ENCODE measurements at places on chromosomes 1 and 21. TPM values are rescaled to one million over a fixed set of nuclear protein-coding genes. Genes with fewer than 3 reads are reported as not detected.

GRCh38 chr1:36669262-36669661, 186.5 kb upstream of the CSF3R start:
- DNase-seq: no peak

KLHL20 gene
- polyA plus RNA-seq: 34.5 TPM

RBM34 gene
- polyA plus RNA-seq: 73.8 TPM

ERICH3 gene
- 0.55 TPM for polyA plus RNA-seq

DNA sequence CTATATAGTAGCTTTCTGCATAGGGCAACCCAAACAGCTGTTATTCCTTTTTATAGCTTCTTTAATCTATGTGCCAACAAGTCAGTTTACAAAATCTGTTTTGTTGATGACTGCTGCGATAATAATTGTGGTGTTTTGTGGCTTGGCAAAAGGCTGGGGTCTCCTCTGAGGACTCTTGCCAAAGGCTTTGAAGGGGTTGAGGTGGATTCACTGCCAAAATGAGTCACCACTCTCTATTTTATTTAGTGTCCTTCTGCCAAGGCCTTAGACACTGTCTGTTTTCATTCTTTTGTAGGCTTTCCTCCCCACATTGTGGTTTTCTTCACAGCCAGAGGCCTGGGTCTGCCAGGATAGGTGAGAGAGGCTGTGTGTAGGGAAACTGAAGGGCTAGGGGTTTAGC, 161.8 kb downstream of the NFIA start:
- DNase-seq: peak; percentile 52

DNA sequence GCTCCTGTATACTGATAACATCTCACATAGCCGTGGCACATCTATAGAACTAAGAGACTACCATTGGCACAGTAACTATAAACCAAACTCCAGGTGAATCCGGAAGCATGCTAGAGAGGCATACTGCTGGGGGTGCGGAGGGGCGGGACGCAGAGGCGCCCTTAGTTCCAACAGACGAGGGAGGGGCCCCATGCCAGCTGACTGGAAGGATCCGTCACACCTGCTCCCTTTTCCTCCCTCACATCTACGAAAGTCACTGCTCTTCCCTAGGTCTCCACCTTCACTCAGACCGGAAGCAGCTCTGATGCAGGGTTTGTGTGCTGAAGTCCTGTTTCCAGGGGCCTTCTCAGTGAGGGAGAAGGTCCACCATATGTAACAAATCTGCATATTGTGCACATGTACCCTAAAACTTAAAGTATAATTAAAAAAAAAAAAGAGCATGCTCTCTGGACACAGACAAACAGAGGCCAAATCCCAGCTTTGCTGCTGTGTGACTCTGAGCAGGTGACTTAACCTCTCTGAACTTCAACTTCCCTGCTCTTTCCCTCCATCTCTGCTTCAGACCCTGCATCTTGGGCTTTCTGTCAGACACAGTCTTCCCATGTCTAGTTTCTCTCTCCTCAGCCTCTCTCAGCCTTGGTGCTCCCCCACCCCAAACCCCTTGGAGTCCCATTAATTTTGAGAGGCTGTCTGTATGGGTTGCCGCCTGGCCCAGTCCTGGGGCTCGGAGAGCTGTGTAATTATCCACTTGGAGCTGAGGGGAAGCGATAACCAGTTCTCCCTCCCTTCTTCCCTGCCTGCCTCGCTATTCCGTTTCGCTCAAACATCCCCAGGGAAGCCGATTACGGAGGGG, 7.8 kb upstream of the GJB5 start:
- DNase-seq: no peak

APOBEC4 gene
- polyA plus RNA-seq: 1.3 TPM

- no peak for DNase-seq
Observed at GRCh38 chr1:51214615-51215131, 21.4 kb upstream of the RNF11 start.

DNA sequence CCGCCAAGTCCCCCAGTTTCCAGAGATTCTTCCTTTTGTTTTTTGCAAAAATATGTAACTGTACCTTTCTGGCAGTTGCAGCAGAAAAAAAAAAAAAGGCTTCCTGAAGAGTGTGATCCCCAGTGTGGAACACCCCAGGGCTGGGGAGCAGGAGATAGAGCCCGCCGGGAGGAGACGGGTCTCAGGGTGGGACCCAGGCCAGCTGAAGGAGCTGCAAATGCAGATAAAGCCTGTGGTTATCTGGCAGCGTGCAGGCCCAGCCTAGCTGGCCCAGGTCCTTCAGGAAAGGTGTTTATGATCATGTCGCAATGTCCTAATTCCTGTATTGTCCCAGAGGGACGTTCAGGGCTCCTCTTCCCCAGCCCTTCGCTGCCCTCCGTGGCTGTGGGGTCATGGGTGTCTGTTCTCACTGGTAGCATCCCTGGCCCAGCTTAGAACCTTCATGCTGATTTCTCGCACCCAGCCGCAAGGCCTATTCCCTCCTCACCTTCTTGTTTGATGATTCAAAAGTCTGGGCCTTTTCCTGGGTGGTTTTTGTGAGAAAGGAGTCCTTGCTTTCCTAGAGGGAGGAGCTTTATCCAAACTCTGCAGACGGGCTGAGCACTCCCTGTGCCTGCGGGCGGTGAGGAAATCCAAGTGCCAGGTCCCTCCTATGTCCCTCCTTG, 26.2 kb downstream of the RNF187 start:
- no peak for DNase-seq

DNA sequence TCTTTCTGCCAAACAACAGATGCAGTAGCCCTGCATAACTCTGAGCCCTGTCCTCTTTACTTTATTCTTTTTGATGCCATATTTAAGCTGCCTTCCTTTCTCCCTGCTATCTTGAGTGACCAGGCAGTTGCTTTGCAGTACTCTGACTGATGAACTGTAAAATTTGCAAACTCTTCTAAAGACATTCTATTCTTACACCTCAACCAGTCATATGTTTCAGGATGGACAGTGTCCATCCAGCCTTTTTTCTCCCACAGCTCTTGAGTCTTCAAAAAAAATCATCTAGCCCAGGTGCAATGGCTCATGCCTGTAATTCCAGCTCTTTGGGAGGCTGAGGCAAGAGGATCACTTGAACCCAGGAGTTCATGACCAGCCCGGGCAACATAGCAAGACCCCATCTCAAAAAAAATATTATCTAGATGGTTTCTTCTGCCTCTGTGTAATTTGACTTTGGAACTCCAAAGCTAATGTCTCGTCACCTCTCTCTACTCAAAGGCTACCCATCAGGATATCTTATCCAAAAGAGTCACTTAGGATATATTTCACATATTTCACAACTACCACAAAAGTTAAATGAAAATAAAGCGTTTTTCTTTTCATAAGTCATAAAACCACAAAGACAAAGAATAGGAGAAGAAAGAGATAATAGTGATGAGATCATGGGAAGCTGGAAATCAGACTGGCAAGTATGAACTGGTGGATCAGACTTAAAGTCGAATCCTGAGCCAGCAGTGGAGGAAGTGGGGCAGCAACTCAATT, 54.6 kb upstream of the IPO9 start:
- DNase-seq: no peak

SPRR2F gene
- not detected for polyA plus RNA-seq

- DNase-seq: no peak
Observed at GRCh38 chr1:165253818-165254254, 102.7 kb downstream of the LMX1A start.

- no peak for DNase-seq
Observed at GRCh38 chr1:36706416-36706815, 223.7 kb upstream of the CSF3R start.

TNFRSF4 gene
- polyA plus RNA-seq: 2.9 TPM

CCDC185 gene
- polyA plus RNA-seq: 0.09 TPM

DNA sequence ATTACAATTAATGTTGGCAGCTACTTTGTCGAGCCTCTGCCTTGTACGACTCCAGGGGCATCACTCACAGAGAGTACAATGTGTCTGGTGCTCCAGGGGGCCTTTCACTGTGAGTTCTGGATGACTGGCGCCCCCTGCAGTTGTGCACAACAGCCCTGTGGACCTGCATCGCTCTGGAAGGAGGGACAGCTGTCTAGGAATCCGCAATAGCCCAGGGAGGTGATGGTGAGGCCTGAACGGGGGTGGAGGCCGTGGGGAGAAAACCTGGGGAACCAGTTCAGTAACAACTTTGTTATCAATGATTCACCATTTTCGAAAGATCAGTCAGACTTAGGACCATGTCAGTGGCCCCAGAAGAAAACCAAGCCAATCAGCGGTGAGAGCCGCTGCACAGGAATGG, 189.1 kb downstream of the KAZN start:
- DNase-seq: no peak

DNA sequence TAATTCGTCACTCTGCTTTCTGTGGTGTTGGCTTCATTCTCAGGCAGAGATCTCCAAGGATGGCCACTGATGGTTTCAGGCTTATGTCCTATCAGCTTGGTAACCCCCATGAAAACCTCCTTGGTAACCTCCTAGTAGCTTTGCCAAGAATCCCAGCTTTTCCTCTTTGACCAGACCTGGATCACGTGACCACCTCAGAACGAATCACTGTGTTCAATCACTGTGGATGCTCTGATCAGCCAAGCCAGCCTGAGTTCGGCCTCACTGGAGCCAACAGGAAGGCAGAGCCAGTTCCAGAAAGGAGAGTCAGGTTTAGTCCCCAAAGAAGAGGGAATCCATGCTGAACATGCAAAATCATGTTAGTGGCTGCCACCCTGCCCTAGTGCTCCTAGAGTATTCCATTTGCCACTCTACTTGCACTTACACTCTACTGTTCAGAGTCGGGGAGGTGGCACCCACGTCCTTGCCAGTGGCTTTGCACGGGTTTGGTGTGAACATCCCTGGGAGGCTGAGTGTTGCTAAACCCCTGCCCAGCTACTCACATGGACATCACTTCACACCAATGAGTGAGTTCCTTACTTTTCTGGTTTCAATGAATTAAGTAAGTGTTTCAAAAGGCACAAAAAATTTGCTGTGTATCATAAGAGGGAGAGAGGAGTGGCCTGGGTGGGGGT, 33.5 kb upstream of the SSBP3 start:
- DNase-seq: no peak

TENT5C gene
- polyA plus RNA-seq: 15.2 TPM

DNA sequence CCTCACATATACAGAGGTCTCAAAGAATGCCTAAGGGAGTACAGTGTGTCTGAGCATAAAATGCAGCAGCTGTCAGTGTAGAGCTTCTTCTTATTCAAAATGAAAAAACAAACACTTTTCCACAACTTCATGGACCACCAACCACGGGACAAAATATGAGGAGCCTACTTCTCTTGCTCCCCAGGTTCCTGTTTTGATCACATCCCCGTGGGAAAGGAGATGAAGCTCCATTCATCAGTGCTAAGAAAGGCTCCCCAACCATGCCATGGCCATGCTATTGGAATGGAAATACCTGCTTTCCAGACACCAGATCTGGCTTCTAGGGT, 383 bp downstream of the CD48 start:
- no peak for DNase-seq

GRCh38 chr1:7948960-7949359, 8.3 kb upstream of the TNFRSF9 start:
- no peak for DNase-seq

ARHGAP30 gene
- polyA plus RNA-seq: 4.7 TPM

RGS16 gene
- polyA plus RNA-seq: 6.1 TPM

SLAMF7 gene
- 1.3 TPM for polyA plus RNA-seq

GRCh38 chr21:20943561-20943997, 54.6 kb upstream of the NCAM2 start:
- DNase-seq: no peak

GRCh38 chr1:85220756-85221201, 20.0 kb upstream of the SYDE2 start:
- no peak for DNase-seq

- DNase-seq: no peak
Observed at GRCh38 chr1:190429932-190430331, 47.7 kb downstream of the BRINP3 start.

DNA sequence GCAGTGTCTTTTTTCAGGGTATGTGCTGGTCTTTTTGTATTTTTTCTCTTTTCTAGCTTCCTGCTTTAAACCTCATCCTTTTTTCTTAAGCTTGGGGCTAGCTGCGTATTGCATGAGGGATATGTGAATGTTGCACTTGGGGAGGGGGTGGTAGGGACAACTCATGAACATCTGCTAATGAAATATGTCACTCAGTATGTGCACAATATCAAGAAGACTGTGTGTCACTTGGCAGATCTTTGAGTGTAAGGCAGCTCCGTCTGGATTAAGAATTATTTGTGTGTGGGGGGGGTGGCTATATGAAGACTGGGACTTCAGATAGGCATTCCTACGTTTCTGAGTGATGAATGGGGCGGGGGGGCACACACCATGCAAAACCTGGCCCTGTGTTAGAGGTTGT, 170.4 kb upstream of the CACNA1E start:
- DNase-seq: no peak

SPRR5 gene
- polyA plus RNA-seq: not detected

DNA sequence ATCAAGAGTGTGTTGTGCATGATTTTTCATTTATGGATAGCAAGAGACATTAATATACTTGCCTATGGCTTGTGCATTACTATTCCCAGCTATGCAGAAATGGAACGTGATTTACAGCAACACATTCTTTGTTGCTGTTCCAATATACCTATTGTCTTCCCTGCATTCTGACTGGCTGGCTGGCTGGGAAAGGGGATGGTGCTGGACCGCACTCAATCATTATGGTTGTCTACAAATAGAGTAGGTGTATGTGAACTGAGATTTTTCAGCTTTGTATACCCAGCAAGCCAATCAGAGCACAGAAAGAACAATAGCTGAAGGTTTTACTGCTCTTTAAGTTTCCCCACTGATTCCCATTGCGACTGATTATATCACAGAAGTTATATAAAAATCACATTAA, 167.5 kb downstream of the ATG4C start:
- DNase-seq: no peak

GRCh38 chr1:229203030-229203751, 67.7 kb upstream of the RAB4A start:
- peak; percentile 64 for DNase-seq

DNA sequence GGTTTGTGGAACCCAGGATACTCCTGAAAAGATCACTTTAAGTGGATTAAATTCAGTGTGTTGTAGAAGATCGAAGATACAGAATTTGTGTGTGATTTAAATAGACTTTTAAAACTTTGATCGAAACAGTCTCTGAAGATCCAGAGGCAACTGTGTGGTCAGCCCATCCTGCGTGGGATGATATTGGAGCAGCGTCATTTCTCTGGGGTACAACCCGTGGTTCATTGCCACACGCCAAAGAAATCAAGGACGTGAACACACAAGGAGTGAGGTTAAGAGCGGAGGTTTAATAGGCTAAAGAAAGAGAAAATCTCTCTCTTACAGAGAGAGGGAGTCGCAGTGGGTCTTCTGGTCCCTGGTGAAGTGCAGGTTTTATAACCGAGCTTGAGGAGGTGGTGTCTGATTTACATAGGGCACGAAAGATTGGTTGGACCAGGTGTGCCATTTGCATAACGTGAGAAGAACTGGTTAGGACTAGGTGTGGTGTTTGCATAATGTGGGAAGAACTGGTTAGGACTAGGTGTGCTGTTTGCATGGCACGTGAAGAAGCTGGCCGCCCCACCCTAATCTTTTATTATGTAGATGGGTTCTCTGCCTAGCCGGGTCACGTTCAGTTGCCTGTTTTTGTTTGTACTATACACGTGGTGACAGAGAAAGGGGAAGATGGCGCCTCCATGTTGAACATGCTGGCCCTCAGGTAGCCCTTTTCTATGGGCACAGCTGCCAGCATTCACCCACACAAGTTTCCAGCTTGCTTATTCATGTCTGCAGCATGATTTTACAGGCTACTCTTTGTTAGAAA, 82.3 kb downstream of the ADSS2 start:
- DNase-seq: no peak
